Panc1 (cell line): ENCODE measurements at places on chromosomes 6 and 20. TPM values are rescaled to one million over a fixed set of nuclear protein-coding genes. Genes with fewer than 3 reads are reported as not detected.
A peak's percentile ranks its signal among the peaks of the same experiment; 100 is the strongest.

GRCh38 chr6:7777074-7777473 is 51.2 kb downstream of the BMP6 start:
- no peak overlapping the region for H3K4me3 ChIP-seq
- no peaks in the 10 kb centered on the region for H3K4me1 ChIP-seq
- H3K27me3 ChIP-seq: no peaks in the 10 kb centered on the region
- no peak overlapping the region for H3K27ac ChIP-seq

GRCh38 chr6:106064142-106064541 is 22.0 kb upstream of the PRDM1 start:
- H3K4me1 ChIP-seq: no peaks in the 10 kb centered on the region
- no peak overlapping the region for H3K27ac ChIP-seq
- no peak for DNase-seq
- no peaks in the 10 kb centered on the region for H3K36me3 ChIP-seq
- H3K27me3 ChIP-seq: no peaks in the 10 kb centered on the region

The CLPSL1 gene
- total RNA-seq: not detected

- H3K4me3 ChIP-seq: no peak overlapping the region
- H3K27ac ChIP-seq: no peak overlapping the region
- H3K27me3 ChIP-seq: peaks cover 3% of the 10 kb centered on the region; the same call in 1 of the 2 replicates
- DNase-seq: no peak
- H3K36me3 ChIP-seq: no peaks in the 10 kb centered on the region
Observed at GRCh38 chr20:4299773-4300172, 284.4 kb upstream of the RNF24 start.

The BCAS4 gene
- total RNA-seq: 34.8 TPM

- no peaks in the 10 kb centered on the region; the same call in 1 of the 2 replicates for H3K36me3 ChIP-seq
- H3K4me1 ChIP-seq: peaks cover 11% of the 10 kb centered on the region
- H3K27ac ChIP-seq: peak overlapping the region; percentile 97
- H3K4me3 ChIP-seq: peak overlapping the region; percentile 71
Observed at GRCh38 chr6:78867020-78867369, 356 bp upstream of the IRAK1BP1 start.

- no peaks in the 10 kb centered on the region for H3K36me3 ChIP-seq
- H3K4me1 ChIP-seq: no peaks in the 10 kb centered on the region; the same call in 1 of the 2 replicates
- H3K4me3 ChIP-seq: no peak overlapping the region
- no peak for DNase-seq
- no peaks in the 10 kb centered on the region for H3K27me3 ChIP-seq
Observed at GRCh38 chr6:36847152-36847551, 7.9 kb upstream of the CPNE5 start.

DNA sequence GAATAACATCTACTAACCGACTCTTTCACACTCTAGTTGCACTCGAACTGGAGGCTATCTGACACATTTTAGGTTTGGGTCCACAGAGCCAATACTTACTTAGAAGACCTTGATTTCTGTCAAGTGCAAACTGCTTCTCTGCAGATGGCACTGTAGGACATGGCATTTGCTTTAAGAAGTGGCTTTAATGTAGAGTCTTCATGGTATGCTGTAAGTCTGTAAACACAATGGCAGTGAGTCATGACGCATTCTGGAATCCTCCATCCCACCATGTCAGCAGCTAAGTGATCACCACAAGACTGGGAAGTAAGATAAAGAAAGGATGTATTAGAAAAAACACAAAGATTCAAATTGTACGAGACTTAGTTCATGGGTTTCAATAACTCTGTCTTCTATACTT is 377.0 kb upstream of the NOX3 start:
- H3K27ac ChIP-seq: no peak overlapping the region
- no peaks in the 10 kb centered on the region for H3K27me3 ChIP-seq
- no peaks in the 10 kb centered on the region for H3K4me1 ChIP-seq
- no peaks in the 10 kb centered on the region for H3K36me3 ChIP-seq
- DNase-seq: peak; percentile 24

The PREX1 gene
- total RNA-seq: 20.0 TPM

DNA sequence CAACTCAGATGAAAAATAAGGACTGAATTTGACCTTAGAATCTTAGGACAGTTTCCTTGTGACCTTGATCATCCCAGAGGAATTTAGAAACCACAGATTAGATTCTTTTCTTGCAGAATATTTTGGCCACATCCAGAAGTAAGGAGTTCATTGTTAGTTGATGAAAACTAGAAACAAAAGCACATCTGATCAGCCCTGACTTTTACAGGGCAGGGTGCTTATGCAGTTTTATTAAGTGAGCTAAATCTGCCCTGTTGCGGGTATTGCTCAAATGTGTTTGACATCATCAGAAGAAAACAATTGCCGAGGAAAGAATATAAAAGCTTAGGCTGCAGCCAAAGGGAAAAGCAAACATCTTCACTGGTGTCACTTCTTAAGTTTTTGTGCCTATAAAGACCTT is 100.8 kb downstream of the MTFR2 start:
- no peak overlapping the region for H3K4me3 ChIP-seq
- no peaks in the 10 kb centered on the region for H3K4me1 ChIP-seq
- no peaks in the 10 kb centered on the region for H3K27me3 ChIP-seq
- no peak overlapping the region for H3K27ac ChIP-seq

The CBLN4 gene
- not detected for total RNA-seq

GRCh38 chr20:58459058-58459750 is 56.0 kb downstream of the APCDD1L start:
- no peak for DNase-seq
- H3K27me3 ChIP-seq: no peaks in the 10 kb centered on the region
- H3K27ac ChIP-seq: no peak overlapping the region
- H3K4me3 ChIP-seq: no peak overlapping the region

DNA sequence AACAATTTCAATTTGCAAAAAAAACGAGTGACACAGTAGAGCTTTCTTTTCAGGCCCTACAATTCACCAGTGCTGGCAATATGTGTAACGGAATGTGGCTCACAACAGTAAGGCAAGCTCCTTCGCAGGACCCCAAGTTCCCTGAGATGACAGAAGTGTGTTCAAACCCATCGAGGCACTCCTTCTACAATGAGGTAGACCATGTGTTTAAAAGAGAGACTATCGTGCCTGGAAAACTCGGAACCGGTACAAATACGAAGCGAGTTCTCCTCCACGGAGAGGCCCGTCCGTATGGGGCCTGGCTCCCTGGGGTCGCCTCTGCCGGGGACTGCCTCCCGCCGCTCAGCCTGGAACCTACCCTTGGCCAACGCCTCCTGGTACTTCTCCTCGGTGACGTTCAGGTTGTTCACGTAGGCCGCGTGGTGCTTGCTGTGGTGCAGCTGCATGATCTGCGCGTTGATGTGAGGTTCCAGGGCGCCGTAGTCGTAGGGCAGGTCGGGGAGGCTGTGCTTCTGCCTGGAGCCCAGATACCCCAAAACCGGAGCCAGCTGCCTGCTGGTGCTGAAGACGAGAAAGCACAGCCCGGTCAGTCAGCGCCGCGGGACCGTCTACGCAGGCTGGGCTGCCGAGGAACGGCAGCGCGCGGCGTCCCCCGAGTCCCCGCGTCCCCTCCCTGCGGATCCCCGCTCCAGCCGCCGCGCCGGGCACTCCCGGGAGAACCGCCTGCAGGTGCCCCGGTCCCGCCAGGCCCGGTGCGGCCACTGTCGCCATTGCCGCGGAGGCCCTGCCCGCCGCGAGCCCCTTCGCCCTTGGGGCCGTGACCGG is 526 bp downstream of the SOD2 start:
- H3K27me3 ChIP-seq: no peaks in the 10 kb centered on the region
- peaks cover 21% of the 10 kb centered on the region for H3K4me1 ChIP-seq
- no peak for DNase-seq
- peak overlapping the region; percentile 69 for H3K4me3 ChIP-seq

DNA sequence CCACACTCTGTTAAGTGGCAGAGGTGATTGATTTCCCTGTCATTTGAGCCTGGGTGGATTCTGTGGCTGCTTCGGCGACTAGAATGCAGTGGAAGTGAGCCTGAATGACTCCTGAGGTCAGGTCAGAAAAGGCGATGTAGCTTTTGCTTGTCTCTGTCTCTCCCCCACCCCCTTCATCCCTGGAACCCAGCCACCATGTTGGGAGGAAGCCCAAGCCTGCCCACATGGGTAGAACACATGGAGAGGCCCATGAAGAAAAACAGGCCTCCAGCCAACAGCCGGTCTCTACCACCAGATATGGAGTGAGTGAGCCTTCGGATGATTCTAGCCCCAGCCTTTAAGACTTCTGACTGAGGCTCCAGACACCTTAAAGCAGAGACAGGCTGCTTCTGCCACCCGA is 181.0 kb downstream of the TFAP2C start:
- H3K27ac ChIP-seq: no peak overlapping the region
- DNase-seq: no peak
- H3K4me3 ChIP-seq: no peak overlapping the region
- H3K4me1 ChIP-seq: no peaks in the 10 kb centered on the region; the same call in 1 of the 2 replicates
